Stimulated activated CD8-positive, alpha-beta memory T cell treated with anti-CD3 and anti-CD28 coated beads, Interleukin-4, amount 100 ng/mL, for 4 hours (primary cell): ENCODE measurements at places on chromosomes 11 and 22.

- no peak for DNase-seq
These were observed 197.6 kb upstream of the SYN3 start for GRCh38 chr22:33255791-33256190.

- DNase-seq: no peak
These were observed 5.2 kb downstream of the ROBO3 start for GRCh38 chr11:124870430-124870829.

DNA sequence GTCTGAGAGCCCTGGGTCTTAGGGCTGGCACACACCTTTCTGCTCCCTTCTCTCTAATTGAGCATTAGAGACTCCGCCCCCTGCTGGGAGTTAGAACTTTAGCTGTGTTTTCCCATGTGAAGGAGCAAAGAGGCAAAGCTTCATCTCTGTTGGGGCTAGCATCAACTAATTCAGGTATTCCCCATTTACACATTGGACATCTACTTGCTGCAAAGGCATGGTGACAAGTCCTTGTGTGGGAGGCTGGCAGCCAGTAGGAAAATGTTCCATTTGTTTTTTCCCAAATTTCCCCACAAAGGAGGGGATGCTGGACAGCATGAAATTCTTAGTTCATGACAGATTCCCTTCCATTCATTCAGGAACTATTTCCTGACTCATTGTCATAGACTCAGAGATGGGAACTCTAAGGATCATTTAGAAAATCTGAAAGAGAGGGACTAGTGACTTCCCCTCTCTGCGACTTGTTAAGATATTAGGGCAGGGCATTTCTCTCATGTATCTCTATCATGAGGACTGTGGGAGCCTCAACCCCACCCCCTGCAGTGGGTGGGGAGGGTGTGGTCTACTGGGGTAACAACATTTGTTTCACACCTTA is 3.6 kb downstream of the CD44 start:
- DNase-seq: no peak

DNA sequence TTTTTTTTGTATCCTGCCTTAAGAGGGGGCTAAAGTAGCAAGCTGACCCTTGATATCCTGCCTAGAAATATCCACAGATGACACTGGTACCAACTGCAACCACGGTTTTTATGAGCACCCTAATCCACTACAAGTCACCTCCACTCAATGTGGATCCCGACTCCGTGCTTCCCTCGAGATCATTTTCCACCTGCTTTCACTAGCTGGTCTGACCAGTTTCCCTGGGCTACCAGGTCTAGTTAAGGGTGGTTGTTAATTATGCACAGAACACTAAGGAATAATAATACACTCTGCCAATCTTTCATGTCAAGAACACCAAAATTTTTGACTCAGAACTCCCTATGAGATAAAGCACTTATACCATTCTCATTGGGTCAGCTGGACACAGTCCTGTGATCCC is 82.3 kb downstream of the ABTB2 start:
- no peak for DNase-seq

GRCh38 chr11:129750343-129751292 is 65.0 kb upstream of the TMEM45B start:
- peak; percentile 45 for DNase-seq

- no peak for DNase-seq
These were observed 20.6 kb upstream of the PRDM10 start for GRCh38 chr11:130023204-130023603.

GRCh38 chr22:46965555-46966494 is 203.4 kb downstream of the TBC1D22A start:
- no peak for DNase-seq

DNA sequence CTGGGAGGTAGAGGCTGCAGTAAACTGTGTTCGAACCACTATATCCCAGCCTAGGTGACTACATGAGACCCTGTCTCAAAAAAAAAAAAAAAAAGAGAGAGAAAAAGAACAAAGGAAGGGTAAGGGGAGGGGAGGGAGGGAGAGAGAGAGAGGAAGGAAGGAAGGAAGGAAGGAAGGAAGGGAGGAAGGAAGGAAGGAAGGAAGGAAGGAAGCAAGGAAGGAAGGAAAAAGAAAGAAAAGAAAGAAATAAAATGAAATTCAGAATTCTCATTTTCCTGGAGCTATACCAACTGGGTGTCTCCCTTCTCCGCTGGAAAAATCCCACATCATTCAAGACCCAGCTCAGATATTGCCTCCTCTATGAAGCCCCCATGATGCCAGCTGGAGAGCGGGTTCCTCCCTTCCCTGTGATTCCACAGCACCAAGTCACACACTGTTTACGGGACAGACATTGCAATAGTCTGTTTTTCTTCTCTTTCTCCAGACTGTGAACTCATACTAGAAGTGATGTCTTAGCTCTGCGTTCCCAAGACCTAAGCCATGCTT is 3.0 kb upstream of the PPFIA1 start:
- DNase-seq: no peak

DNA sequence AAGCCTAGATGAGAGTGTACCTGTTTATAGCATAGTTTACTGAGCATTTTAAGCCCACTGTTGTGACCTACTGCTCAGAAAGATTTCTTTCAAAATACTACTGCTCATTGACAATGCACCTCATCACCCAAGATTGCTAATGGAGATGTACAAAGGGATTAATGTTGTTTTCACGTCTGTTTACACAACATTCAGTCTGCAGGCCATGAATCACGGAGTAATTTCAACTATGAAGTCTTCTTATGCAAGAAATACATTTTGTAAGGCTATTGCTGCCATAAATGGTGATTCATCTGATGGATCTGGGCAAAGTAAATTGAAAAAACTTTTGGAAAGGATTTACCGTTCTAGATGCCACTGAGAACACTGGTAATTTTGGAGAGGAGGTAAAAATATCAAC is 112.9 kb downstream of the KIF18A start:
- no peak for DNase-seq

DNA sequence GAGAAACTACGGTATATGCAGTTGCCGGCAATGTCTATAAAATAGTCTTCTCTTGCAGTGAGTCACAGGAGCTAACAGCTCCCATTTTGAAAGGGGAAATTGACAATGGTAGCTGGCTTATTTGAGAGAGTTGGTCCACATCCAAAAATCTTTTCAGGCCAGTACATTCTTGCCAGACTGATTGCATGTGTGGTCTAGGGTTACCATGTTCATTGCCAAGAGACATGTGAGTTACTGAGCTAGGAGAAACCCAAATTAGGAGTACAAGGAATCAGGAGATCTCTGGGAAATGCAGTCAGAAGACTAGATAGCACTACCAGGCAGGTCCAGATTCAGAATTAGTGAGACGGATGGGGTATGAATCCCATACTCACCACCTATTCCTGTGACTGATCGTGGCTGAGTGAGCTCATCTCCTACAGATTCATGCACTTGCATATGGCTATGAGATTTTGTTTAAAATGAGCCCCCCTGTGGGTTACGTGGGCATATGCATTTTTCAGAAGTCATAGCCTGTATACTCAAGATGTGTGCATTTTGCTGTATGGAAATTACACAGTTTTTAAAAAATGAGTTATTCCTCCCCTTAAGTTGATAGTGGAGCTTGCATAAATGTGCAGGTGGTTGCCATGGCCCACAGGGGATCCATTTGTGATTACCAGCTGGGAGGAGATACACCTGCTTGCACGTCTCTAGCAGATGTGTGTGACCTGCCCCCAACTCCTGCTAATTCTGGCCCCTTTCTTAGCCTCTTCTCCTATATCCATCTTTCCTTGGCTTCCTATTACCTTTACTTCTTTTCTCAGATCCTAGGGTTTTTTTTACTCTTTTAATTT is 102.7 kb downstream of the COMMD9 start:
- DNase-seq: no peak

GRCh38 chr11:64870893-64871466 is 7.4 kb downstream of the EHD1 start:
- no peak for DNase-seq

GRCh38 chr11:127895776-127896175 is 691.6 kb downstream of the ETS1 start:
- no peak for DNase-seq

DNA sequence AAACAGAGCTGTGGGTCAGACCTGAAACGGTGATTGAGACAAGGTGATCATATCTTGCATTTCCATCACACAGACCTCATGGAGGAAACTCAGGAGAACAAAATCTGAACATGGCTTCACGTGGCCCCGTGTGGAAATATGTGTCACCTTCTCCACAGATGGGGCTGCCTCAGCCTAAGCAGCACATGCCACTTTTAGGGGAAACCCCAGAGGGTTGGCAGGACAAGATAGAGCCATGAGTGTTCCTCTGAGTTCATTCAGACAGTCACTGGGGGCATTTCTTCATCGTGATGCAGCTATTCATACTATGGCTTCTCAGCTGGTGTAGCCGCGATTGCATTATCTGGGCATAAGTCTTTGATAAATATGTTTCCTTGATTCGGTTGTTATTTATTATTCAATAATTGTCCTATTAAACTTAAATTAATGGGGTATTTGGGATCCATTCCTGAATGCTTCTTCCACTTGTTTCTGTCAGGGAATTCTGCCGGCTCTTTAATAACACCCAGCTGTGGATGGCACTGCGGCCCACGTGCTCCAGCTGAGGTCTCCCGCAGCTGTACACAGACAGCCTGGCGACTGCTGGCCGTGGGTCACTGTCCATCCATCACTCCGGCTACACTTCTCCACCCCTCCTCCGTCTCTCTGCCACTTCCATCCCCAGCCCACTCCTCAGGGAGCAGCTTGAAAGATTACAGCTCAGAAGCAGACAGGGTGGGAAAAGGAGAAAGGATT is 485.1 kb downstream of the OPCML start:
- DNase-seq: no peak

- DNase-seq: no peak
These were observed 88.1 kb downstream of the XRRA1 start for GRCh38 chr11:74860743-74861142.

- DNase-seq: no peak
These were observed 13.6 kb downstream of the PLEKHB1 start for GRCh38 chr11:73659961-73660360.

GRCh38 chr22:31378123-31378522 is 21.3 kb upstream of the DRG1 start:
- no peak for DNase-seq
